Activated T-cell treated with anti-CD3 and anti-CD28 coated beads for 4 hours (primary cell): ENCODE measurements at places on chromosomes 3 and 15.

GRCh38 chr15:90906181-90906849, 3.2 kb downstream of the MAN2A2 start:
- no peak for DNase-seq

DNA sequence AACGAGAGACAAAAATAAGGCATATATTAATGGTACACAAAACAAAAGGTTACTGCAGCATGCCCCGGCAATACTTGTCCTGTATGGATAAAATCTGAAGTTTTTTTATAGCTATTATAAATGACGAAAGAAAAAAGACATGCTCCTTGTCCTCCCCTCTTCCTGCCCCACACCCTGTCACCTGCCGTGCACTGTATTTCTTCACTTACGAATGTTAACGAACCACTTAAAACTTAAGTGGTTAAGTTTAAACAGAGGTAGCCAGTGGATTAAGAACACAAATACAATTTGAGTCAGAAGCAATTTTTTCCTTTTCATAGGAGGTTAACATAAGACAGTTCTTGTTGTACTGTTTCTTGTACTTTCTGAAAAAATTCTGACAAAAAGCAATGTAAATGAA, 799.1 kb upstream of the NECTIN3 start:
- DNase-seq = no peak

GRCh38 chr3:105323274-105323599, 43.5 kb upstream of the ALCAM start:
- DNase-seq = no peak

DNA sequence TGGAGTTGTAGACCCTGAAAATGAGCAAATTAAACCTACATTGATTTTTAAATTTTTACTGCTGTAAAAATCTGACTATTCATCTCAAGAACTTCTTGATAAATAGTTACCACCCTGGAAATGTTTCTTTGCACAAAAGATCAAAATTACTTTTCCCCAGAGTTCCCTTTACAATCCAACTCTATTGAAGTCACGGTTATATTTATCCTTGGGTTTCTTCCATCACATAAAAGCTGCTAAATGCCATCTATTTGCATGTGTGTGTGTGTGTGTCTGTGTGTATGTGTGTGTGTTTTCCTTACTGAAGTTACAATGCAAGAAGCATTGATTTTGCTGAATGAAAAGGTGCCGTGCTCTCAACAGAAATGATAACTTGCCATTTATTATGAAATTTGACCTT, 1273.0 kb downstream of the ROBO2 start:
- DNase-seq = no peak

DNA sequence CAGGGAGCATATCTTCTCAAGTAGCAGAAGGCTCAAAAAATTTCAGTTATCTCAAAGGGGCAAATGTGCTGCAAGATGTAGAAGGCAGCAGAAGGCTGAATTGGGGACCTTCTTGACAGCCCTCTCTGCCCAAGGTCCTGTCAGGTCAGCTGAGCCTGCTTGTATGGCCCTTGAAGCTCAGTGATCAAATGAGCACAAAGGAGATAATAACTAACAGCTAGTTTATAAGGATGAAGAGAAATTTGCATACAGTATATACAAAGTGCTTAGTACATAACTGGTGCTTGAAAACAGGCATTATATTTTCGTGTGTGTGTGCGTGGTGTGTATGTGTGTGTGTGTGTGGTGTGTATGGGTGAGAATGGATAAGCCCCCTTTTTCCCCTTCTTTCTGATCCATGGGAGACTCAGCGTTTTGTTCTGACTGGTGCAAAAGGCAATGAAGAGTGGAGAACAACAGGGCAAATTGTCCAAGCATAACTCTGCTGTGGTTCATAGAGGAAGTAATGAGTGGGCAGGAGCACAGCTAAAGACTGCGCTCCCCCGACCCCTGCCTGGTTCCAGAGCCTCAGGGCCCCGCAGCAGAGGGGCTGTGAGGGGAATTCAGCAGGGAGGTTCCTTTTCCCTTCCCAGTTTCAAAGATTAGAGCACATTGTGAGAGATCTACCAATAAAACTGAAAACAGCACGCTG, 356.8 kb upstream of the NR2F2 start:
- no peak for DNase-seq

GRCh38 chr3:72558001-72558400, 290.2 kb downstream of the SHQ1 start:
- no peak for DNase-seq

- DNase-seq = no peak
Observed at GRCh38 chr3:15404767-15405166, 22.6 kb downstream of the METTL6 start.

GRCh38 chr3:41792806-41793205, 169.1 kb downstream of the ULK4 start:
- DNase-seq = no peak

- DNase-seq = no peak
Observed at GRCh38 chr3:97680210-97680609, 84.3 kb upstream of the ARL6 start.
